Panc1 (cell line): ENCODE measurements at places on chromosomes 13 and 19.

GRCh38 chr13:33205804-33206221, 79.7 kb downstream of the STARD13 start:
- DNase-seq: no peak

DNA sequence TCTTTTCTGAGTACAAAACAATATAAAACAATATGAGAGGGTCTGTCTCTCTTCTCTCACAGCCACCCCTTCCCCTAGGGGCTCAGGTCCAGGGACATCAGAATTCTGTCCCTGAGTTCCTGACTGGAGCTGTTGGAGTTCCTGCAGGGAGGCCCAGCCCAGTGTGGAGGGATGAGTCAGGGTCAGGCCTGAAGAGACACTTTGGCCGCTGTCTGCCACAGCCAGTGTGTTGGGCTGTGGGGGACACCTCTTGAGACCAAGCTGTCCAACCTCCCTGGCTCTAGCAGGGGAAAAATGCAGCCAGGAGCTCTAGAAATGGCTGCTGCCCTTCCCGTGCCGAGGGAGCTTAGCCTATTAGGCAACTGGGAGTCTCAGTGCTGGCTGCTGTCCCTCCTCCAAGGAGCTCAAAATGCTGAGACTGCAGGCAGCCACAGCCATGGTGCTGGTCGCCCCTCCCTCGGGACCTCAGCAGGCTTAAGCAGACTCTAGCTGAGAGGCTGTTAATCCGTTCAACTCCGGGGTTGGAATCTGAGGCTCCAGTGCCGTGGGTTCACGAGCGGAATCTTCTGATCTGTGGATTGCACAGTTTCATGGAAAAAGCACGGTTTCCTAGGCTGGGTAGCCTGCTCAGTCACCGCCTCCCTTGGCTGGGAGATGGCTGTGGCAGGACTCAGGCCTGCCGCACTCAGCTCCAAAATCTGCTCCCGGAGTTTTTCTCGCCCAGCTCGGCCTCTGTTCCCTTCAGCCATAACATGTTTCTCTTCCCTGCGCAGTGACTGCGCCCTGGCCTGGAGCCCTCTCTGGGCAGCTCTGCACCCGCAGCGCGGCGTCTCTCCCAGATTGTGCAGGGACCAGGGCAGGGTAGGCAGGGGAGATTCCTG, 3.8 kb upstream of the ZNF626 start:
- DNase-seq: no peak

DNA sequence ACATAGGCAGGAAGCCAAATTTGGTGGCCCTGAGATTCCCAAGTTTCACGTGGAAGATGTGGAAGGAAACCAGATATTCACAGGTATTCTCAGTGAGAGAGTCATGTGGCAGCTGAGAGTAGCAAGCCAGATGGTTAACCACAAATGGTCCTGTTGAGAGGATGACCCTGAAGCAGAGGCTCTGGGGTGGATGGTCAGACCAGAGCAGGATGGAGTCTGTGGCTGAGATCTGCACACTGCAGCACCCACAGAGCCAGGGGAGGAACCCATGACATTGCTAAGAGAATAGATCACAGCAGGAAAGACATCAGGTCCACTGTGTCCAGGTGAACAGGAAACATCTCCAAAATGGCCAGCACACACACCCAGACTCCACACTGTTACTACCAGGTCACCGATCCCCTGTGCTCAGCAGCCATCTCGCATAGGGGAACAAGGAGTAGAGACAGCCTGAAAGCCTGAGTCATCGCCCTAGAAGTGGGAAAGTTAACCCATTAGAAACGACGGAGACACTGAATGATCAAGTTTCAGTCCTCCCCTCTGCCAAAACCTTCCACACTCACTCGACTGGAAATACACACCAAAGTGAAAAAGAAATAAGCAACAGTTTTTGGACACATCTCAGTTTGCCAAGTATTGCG, 160.0 kb downstream of the RBM26 start:
- no peak for DNase-seq

GRCh38 chr13:36850790-36851438, 31.9 kb downstream of the RFXAP start:
- DNase-seq: no peak

GRCh38 chr13:71638751-71639150, 228.3 kb downstream of the DACH1 start:
- DNase-seq: no peak

GRCh38 chr19:46555628-46556280, 45.4 kb upstream of the CALM3 start:
- DNase-seq: no peak

GRCh38 chr13:46492946-46493345, 60.0 kb upstream of the LRCH1 start:
- DNase-seq: no peak

- DNase-seq: no peak
Observed at GRCh38 chr13:78306519-78307206, 296.7 kb downstream of the POU4F1 start.
